T1000 (cell line): ENCODE measurements at places on chromosomes 1 and 21.

DNA sequence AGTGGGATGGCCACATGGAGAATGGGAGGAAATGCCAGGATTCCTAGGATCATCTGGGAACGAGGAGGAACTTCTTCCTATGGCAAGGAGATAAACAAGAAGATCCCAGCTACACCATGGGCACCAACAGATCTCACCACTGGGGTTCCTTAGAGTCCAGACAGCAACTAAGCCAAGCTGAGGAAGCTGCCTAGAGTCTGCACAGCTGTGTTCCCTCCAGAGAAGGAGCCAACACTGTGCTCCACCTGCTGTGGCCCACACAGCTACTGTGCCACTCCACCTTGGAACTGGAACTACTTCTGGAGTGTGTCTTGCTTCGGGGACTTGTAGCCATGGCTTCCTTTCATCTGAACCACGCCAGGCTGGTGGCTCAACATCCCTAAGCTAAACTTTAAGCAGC lies 6.0 kb downstream of the IFNAR1 start:
- no peak for DNase-seq

DNA sequence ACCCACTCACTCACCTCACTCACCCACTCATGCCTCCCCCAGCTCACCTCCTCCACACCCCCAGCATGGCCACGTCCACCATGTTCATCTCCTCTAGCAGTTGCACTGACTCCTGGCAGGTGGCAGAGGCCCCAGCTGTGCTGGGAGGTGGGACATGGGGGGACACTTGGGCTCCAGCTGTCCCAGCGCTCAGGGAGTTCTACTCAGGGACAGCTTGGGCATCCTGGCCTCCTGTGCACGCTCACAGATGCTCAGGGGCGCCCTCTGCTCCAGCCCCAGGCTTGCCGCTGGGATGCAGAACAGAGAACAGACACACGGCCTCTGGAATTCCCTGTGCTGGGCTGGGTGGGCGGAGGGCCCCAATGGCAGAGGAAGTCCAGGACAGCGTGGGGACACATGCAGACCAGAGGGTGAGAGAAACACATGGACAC lies 5.2 kb downstream of the KRTAP10-8 start:
- DNase-seq: no peak

DNA sequence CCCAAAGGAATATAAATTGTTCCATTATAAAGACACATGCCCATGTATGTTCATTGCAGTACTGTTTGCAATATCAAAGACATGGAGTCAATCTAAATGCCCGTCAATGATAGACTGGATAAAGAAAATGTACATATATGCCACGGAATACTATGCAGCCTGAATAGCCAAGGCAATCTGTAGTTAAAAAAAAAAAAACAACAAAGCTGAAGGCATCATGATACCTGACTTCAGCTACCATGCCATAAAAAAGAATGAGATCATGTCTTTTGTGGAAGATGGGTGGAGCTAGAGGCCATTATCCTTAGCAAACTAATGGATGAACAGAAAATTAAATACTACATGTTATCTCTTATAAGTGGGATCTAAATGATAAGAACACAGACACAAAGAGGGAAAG lies 36.0 kb downstream of the GPR88 start:
- no peak for DNase-seq

GRCh38 chr1:36845802-36846201 lies 188.5 kb downstream of the GRIK3 start:
- DNase-seq: no peak
